SK-N-SH (cell line): ENCODE measurements at places on chromosomes 5 and 9.

DNA sequence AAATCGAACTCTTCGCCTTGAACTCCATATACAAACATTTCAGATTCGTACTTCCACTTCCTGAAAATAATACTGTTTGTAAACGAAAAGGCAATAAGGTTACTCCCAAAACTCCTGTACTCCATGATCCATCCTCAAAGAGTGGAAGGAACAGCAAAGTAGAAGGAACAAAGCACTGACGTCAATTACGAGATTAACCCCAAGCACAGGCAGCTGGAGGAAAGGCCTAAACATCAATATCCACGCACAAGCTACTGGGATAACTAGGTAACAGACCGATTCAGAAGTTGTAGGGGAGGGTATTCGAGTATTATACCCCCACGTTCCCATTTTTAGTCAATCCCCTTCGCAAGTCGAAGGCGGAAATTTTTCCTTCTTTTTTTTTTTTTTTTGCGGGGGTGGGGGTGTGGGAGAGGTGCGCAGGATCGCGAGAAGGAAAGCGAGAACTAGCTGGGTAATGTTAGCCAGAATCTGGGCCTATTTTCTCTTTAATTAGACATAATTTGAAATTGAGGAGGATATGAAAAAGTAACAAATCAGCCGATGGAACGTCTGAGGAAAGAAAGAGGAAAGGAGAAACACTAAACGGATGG is 909 bp downstream of the AFF4 start:
- DNase-seq, result peak; percentile 56

- no peak for DNase-seq
Measured at GRCh38 chr9:922171-922570, 54.3 kb upstream of the DMRT3 start.

DNA sequence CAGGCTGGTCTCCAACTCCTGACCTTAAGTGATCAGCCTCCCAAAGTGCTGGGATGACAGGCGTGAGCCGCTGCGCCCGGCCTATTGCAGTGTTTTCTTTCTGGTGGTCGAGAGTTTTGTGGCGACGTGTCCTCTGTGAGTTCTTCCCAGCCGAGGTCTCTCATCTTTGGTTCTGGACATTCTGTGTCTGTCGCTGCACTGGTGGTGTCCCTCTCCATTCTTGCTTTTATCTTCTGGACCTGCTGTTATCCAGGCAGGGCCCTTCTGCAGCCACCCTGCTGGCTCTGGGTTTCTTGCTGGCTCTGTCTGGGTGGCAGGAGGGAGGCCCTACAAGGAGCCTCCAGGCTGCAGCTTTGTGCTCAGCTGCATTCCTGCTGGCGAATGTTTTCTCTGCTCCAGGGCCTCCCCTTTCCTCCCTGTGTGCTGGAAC is 49.1 kb upstream of the EXOC3 start:
- no peak for DNase-seq

GRCh38 chr5:149439899-149440542 is 60.9 kb upstream of the IL17B start:
- peak; percentile 50 for DNase-seq

GRCh38 chr9:110389148-110389750 is 51.6 kb upstream of the TXNDC8 start:
- no peak for DNase-seq

DNA sequence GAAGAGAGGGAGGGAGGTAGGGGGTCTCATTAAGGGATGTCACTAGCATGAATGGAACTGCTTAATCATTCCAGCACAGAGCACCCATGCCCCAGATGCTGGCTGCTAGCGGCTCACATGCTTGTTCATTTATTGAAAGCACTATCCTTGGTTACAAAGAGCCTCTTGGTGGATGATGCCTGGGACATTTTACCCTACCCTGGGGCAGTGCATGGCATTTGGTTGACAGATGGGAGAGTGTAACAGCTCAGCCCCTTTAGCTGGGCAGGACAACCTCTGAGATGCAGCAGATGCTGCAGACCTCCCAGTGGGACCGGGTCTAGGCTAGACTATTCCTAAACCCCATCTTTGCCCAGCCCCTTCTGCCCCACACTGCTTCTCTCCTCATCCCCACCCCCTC is 46.9 kb upstream of the TCERG1 start:
- DNase-seq, result peak; percentile 13

DNA sequence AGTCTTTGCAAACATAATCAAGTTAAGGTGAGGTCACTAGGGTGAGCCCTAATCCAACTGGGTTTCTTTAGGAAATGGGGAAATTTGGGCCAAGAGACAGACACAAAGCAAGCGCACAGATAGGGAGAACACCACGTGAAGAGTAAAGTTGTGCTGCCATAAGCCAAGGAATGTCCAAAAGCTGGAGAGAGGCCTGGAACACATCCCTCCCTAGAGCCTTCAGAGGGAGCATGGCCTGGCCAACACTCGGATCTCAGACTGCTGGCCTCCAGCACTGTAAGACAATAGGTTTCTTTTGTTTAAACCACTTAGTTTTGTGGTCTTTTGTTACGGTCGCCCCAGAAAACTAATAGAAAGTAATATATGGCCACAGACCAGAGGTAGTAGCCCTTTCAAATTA is 8.1 kb upstream of the ROR2 start:
- no peak for DNase-seq

GRCh38 chr9:20984506-20984905 is 46.9 kb downstream of the HACD4 start:
- no peak for DNase-seq

DNA sequence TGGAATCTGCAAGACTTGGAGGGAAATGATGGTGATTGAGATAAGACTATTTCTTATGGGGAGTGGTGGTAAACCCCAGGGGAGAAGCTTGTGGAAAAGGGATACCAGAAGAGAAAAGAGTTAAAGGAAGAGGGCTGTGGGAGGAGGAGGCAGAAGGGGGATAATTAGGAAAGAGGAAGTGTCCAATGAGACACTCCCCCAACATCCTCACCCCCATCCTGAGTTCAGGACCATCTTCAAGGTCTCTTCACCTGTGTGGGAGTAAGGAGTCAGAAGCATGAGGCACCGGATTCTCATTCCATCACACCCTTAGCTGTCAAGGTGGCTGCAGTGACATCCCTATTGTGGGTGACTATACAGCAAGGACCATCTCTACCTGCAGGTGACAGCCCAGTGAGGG is 106.6 kb upstream of the POC5 start:
- DNase-seq, result no peak

- DNase-seq, result peak; percentile 50
Measured at GRCh38 chr5:150219142-150219541, 29.3 kb downstream of the SLC6A7 start.

DNA sequence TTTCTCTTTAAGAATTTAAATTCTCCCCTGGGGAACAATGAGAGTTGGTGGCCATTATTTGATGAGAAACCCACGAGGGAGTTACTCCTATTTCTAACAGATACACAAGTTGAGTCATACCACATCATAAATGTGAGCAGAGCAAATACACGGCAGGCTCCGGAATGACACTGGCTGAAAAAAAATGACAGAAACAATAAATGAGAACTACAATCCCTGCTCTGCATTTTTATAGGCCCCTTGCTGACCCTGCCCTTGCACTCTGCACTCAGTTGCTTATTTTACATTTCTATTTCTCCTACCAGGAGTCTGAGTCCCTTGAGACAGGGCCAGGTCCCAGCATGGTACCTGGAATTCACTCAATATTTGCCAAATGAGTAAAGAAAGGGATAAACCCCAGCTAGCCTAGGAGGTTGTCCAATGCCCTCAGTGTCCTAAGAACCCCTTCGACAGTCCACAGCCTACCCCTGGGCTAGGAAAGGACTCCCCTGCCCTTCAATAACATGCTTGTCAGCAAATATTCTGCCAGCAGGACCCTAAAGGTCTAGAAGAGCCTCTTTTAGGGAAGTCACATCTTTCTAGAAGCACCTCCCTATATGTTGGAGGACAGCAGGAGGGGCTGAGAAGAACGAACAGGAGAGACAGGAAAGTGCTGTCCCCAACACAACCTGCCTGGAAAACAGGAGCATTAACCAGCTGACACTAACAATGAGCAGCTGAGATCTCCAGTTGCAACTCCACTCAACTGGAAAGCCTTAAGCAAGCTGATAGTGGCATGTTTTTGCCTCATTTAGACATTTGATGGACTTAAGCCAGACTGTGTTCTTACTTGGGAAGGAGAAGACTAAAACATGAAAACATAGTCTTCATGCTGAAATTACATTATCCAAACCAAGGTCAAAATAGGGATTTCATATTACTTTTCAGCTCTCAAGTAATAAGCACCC is 191.2 kb downstream of the ACTL7B start:
- no peak for DNase-seq

- DNase-seq, result peak; percentile 6
Measured at GRCh38 chr5:25544652-25545249, 900.0 kb upstream of the CDH10 start.

- no peak for DNase-seq
Measured at GRCh38 chr5:142498298-142498697, 173.5 kb upstream of the SPRY4 start.

- DNase-seq, result no peak
Measured at GRCh38 chr5:135446206-135446605, 942 bp downstream of the DCANP1 start.

GRCh38 chr9:131037335-131038255 is 28.6 kb downstream of the LAMC3 start:
- DNase-seq, result no peak

- no peak for DNase-seq
Measured at GRCh38 chr5:122201365-122201764, 72.0 kb downstream of the ZNF474 start.

GRCh38 chr5:125655156-125655555 is 768.1 kb upstream of the GRAMD2B start:
- DNase-seq, result no peak

DNA sequence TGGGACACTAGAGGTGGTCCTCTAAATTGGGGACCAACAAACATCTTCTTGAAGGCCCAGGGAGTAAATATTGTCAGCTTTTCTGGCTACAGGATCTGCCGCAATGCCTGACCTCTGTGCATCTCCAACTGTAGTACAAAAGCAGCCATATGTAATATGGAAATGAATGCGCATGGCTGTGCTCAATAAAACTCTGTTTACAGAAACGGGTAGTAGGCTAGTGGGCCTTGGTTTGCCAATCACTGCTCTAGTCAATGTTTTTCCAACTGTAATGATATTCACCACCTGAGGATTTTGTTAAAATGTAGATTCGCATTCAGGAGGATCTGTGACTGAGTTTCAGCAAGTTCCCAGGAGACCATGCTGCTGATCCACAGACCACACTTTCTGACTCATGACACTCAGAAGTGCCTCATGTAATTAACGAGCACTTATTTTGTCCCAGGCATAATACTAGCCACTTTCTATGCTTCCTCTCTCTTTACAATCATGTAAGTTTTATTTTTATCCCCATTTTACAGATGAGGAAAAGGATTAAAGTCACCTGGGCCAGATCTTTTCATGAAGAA is 96.9 kb downstream of the MED27 start:
- no peak for DNase-seq

- DNase-seq, result no peak
Measured at GRCh38 chr5:144177548-144177947, 6.9 kb downstream of the KCTD16 start.

GRCh38 chr5:82918311-82919031 is 158.7 kb downstream of the TMEM167A start:
- no peak for DNase-seq

- DNase-seq, result no peak
Measured at GRCh38 chr9:109801484-109801883, 21.5 kb downstream of the PALM2AKAP2 start.
